ENCODE measurements at places on chromosomes 1 and 21.

DNA sequence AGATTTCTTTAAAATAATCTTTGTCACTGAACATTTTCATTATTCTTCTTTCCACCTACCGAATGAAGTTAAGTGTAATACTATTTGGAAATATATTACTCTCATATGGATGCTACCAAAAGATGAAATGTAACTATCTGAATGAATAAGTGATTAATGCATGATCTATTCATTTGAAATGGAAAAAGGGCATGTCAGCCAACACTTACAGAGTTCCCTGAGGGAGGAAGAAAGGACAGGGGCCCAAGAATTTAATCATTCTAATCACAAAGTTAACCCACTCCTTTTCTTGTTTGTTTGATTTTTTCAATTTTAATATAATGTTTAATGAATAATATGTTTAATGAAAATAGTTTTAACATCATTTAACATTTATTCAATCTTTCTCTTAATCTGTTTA, 129.4 kb downstream of the ZC3H11B start:
- no peak for DNase-seq

GRCh38 chr21:36608897-36609225, 90.1 kb upstream of the SIM2 start:
- DNase-seq: no peak

DNA sequence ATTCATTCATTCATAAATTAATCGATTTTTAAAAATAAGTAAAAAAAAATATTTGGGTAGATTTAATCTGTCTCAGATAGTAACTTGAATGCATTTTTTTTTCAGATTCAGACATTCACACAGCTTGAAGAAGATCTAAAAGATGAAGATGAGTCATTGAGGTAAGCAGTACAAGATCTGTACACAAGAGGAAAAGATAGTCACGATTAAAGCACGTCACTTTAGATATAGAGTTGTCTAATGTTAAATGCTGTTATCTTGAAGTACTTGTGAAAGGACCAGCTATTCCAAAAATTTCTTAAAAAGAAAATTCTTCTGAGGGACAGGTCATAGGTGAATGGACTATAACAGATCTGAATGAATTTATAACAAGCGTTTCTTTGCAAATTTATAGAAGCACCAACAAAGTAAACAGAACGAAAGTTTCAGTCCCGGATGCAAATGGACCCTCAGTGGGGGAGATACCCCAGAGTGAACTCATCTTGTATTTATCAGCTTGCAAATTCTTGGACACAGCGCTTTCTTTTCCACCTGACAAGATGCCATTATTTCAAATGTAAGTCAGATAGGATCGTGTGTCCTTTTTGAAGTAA, 31.2 kb upstream of the MORC3 start:
- no peak for DNase-seq

GRCh38 chr1:44002165-44002564, 10.8 kb downstream of the CCDC24 start:
- no peak for DNase-seq

DNA sequence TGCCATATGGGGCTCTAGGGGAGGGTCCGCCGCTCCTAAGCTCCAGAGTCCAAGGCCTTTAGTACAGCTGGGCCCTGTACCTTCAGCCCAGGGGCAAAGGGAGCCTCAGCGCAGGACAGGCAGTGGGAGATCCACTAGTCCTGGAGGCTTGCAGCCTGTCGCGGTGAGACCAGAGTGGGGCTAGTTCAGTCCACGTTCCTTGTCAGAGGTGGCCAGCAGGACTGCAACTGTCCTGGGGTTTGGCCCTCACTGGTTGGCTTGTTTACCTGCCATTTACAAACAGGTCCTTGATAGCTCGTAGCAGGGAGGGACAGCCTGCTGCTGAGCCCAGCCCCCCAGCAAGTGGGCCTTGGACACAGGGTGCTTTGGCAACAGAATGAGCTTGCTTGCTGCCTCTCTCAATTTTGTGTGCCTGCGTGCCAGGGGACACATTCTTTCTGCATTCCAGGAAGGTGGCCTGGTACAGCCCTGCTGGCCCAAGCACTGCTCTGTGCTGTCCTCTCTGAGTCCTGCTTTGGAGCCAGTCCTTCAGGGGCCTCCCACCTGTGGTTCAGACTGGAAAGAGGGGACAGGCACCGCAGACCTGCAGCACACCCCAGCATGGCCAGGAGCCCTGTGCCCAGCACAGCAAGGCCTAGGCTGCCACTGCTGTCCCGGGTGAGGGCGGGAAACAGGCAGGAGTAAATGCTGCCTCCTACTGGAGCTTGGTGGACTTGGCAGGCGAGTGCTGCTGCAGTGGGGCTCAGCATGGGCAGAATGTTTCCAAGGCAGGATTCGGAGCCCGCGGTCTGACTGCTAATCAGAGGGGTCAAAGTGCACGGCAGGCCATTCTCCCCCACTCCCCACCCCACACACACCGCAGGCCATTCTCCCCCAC, 15.2 kb downstream of the H6PD start:
- DNase-seq: peak; percentile 56
